ENCODE measurements at places on chromosomes 4 and X. TPM values are rescaled to one million over a fixed set of nuclear protein-coding genes. Genes with fewer than 3 reads are reported as not detected.
A peak's percentile ranks its signal among the peaks of the same experiment; 100 is the strongest.

GRCh38 chr4:186258216-186258811 lies 7.7 kb upstream of the F11 start:
- H3K4me1 ChIP-seq, result no peaks in the 10 kb centered on the region
- no peaks in the 10 kb centered on the region for H3K36me3 ChIP-seq
- no peak for DNase-seq

GRCh38 chr4:167688660-167689142 lies 403.6 kb upstream of the ANXA10 start:
- no peak overlapping the region for H3K27ac ChIP-seq
- H3K36me3 ChIP-seq, result no peaks in the 10 kb centered on the region
- H3K27me3 ChIP-seq, result no peaks in the 10 kb centered on the region
- DNase-seq, result no peak
- no peak overlapping the region for H3K4me3 ChIP-seq

Gene RASGEF1B
- total RNA-seq, result 7.8 TPM

Gene FDCSP
- total RNA-seq, result not detected

DNA sequence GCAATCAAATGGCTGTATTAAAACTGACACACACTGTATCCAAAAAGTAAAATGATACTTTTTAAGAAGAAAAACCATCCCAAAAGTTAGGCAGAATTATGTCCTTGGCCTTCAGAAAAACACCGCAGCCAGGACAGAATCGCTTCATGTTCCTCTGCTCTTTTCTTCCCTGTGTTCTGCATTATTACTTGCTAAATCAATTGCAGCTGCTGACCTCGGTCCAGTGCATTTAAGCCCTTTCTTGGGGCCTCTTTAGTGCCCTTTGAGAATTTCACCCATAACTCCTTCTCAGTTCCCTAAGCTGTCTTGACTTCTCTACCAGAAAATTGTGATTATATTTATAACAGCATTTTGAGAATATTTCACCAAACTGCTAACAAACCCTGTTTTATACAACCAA lies 696.9 kb downstream of the PCDH7 start:
- H3K4me1 ChIP-seq, result no peaks in the 10 kb centered on the region
- no peaks in the 10 kb centered on the region for H3K36me3 ChIP-seq
- H3K4me3 ChIP-seq, result no peak overlapping the region
- no peaks in the 10 kb centered on the region for H3K27me3 ChIP-seq

Gene HDX
- 2.3 TPM for total RNA-seq

DNA sequence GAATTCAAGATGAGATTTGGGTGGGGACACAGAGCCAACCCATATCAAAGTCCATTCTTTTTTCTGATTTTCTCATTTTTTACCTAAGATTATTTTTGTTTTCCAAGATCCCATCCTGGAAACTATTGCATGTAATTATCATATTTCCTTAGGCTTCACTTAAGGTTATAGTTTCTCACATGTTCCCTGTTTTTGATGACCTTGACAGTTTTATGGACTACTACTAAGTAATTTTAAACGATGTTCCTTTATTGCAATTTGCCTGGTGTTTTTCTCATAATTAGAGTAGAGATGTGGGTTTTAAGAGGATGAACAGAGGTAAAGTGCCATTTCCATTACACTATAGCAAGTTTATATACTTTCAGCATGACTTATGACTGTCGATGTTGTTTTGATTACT lies 795.1 kb downstream of the FAT4 start:
- H3K4me3 ChIP-seq, result no peak overlapping the region
- no peak for DNase-seq
- no peak overlapping the region for H3K27ac ChIP-seq

Gene SPANXA1
- not detected for total RNA-seq

GRCh38 chrX:27336466-27337091 lies 126.6 kb downstream of the PPP4R3C start:
- no peaks in the 10 kb centered on the region for H3K4me1 ChIP-seq
- DNase-seq, result peak; percentile 33
- H3K27me3 ChIP-seq, result no peaks in the 10 kb centered on the region
- H3K36me3 ChIP-seq, result no peaks in the 10 kb centered on the region

Gene TMEM35A
- 3.9 TPM for total RNA-seq

- H3K4me1 ChIP-seq, result no peaks in the 10 kb centered on the region
- no peak overlapping the region for H3K4me3 ChIP-seq
- no peaks in the 10 kb centered on the region for H3K27me3 ChIP-seq
- no peak for DNase-seq
- no peak overlapping the region for H3K27ac ChIP-seq
Measured at GRCh38 chrX:41935832-41936231, 12.5 kb upstream of the CASK start.

DNA sequence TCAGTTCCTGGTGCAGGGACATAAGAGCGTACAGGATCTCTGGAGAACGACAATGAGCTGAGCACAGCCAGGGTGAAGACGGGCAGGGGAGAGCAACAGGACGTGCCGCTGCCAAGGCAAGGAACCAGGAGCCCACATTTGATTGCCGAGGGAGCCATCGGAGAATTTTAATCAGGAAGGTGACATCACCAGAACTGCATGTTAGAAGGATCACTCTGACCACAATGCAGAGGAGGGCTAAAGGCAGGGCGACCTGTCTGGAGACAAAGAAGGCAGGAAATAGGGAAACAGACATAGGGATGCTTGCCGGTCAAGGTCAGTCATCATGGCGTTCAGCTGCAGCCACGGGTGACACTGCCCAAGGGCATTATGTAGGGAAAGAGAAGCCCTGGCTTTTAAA lies 81.4 kb downstream of the RBM47 start:
- H3K27ac ChIP-seq, result peak overlapping the region; percentile 84
- no peak overlapping the region for H3K4me3 ChIP-seq
- H3K27me3 ChIP-seq, result no peaks in the 10 kb centered on the region
- DNase-seq, result no peak
- H3K36me3 ChIP-seq, result no peaks in the 10 kb centered on the region
- H3K4me1 ChIP-seq, result peaks cover 14% of the 10 kb centered on the region

Gene PRDM8
- total RNA-seq, result 0.82 TPM

DNA sequence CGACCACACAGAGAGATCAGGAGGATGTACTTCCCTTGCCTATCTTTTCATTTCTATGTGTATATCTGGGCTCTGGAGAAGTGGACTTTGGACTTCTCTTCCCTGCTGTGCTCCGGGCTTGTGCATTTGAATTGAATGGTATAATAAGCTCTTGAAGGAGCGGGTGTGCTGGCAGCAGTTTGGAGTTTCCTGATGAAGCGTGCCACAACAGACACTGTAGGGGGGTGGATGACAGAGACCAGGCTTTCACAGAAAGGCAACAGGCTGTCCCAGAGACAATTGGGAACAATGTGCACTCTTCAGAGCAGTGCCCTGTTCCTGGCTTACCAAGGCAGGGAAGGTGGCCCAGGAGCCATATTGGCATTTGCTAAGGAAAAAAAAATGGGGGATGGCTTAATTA lies 170.1 kb downstream of the FRMPD4 start:
- no peaks in the 10 kb centered on the region for H3K36me3 ChIP-seq
- H3K4me1 ChIP-seq, result no peaks in the 10 kb centered on the region
- no peak for DNase-seq
- H3K27me3 ChIP-seq, result no peaks in the 10 kb centered on the region

Gene EFHC2
- total RNA-seq, result 0.57 TPM

Gene MAD2L1
- 35.9 TPM for total RNA-seq

DNA sequence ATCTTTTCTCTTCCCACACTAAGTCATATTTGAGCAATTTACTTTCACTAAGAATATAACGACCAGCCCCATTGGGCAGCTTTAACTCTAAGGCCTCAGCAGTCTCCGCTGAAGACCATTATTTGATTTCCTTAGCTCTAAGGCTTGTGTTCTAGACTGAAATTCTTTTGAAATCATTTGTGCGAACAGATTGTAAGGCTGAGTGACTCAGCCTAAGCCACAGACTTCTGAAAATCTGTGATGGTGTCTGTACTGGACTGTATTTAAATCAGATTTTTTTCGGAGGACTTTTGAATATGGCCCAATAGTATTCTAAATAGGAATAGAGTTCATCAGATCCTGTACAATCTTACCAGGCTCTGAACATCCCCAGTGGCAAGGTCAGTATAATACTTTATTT lies 150.3 kb upstream of the TECRL start:
- DNase-seq, result no peak
- no peaks in the 10 kb centered on the region for H3K27me3 ChIP-seq
- H3K4me3 ChIP-seq, result no peak overlapping the region
- no peaks in the 10 kb centered on the region for H3K36me3 ChIP-seq
- no peak overlapping the region for H3K27ac ChIP-seq
- no peaks in the 10 kb centered on the region for H3K4me1 ChIP-seq

Gene FAM236C
- total RNA-seq, result not detected

DNA sequence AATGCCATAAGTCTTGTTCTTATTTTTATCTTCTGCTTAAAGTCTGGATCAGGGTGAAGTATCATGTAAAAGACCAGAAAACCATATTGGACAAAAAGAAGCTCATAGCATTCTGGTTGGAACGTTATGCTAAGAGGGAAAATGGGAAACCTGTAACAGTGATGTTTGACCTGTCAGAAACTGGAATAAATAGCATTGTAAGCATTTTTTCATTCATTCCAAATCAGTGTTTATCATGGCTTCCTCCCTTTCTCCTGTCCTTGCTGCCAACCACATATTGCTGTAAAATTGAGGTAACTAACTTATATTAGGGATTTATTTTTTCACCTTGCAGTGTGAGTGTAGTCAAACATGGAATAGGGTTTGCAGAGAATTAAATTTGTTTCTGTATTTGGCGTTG lies 23.8 kb downstream of the MOSPD2 start:
- no peaks in the 10 kb centered on the region for H3K27me3 ChIP-seq
- no peak overlapping the region for H3K4me3 ChIP-seq
- DNase-seq, result no peak
- no peak overlapping the region for H3K27ac ChIP-seq
- no peaks in the 10 kb centered on the region for H3K4me1 ChIP-seq

DNA sequence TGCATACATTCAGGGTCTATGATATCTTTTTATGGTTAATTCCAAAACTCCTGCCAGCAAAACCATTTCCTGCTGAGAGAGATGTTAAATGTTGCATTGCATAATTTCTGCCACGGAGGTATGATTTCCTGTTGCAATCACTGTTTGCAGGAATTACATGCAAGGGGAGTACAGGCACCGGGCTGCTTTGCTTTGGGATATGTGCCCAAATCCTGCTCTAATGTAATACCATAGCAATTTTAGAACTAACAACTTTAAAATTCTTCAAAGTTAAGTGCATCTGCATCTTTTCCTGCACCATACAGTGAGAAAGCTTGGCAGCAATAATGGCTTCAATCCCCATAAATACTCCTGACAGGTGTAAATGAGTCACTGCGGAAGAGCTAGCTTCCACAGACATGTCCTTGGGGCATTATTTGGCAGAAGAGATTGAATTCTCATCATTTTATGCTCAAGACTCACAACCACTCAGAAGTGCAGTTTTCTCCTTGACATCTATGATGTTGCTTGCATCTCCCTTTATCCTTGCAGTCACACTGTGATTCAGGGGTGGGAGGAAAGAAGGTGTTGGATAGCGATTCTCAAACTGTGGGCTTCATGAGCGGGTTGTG lies 29.6 kb downstream of the TRIM2 start:
- no peaks in the 10 kb centered on the region for H3K27me3 ChIP-seq
- peak; percentile 38 for DNase-seq
- peak overlapping the region; percentile 66 for H3K27ac ChIP-seq
- no peaks in the 10 kb centered on the region for H3K36me3 ChIP-seq

GRCh38 chr4:77852892-77853495 lies 9.6 kb upstream of the MRPL1 start:
- no peak overlapping the region for H3K4me3 ChIP-seq
- no peaks in the 10 kb centered on the region for H3K36me3 ChIP-seq
- H3K27ac ChIP-seq, result peak overlapping the region; percentile 32
- DNase-seq, result peak; percentile 25
- H3K4me1 ChIP-seq, result no peaks in the 10 kb centered on the region

GRCh38 chr4:57854748-57855147 lies 744.6 kb upstream of the IGFBP7 start:
- no peaks in the 10 kb centered on the region for H3K4me1 ChIP-seq
- no peak overlapping the region for H3K27ac ChIP-seq
- H3K36me3 ChIP-seq, result no peaks in the 10 kb centered on the region
- H3K27me3 ChIP-seq, result no peaks in the 10 kb centered on the region
- DNase-seq, result no peak
- no peak overlapping the region for H3K4me3 ChIP-seq

DNA sequence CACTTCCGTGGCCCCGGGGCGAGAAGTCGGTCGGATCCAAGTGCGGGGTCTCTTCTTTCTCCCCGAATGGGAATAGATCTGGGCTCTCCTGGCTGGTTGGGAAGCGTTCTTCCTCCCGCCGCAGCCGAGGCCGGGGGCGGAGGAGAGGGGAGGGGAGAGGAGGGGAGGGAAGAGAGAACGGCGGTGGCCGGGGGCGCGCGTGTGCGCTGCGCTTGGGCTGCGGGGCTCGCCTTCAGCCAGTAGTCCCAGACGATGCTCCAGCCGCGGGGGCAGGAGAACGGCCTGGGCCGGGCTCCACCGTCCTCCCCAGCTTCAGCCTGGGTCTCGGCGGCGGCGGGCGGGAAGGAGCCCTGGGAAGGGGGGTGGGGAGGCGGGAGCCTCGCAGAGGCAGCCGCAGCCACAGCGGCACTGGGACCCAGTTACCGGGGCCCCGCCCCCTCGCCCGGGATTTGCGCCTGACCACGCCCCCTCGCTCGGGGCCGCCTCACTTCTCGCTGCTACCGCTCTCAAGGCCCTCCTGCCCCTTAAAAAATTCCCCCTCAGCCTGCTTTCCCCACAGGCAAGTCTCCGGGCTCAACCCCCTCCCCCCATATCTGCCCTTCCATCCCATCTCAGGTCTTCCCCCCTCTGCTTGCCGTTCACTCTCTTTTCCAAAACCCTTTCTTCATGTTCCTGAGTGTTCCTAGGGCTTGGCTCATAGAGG lies at the start of gene FGD1:
TSS of gene FGD1 (minus strand) at position 421 of the 703 bp plus-strand sequence. CDS start 802 bp downstream, outside the sequence.
- H3K4me1 ChIP-seq, result no peaks in the 10 kb centered on the region
- no peaks in the 10 kb centered on the region for H3K36me3 ChIP-seq
- H3K27ac ChIP-seq, result peak within 1 kb of the TSS; percentile 27
- H3K4me3 ChIP-seq, result peak within 1 kb of the TSS; percentile 50
- H3K27me3 ChIP-seq, result no peaks in the 10 kb centered on the region
- DNase-seq, result peak; percentile 75

Gene LRRC66
- 8.5 TPM for total RNA-seq

DNA sequence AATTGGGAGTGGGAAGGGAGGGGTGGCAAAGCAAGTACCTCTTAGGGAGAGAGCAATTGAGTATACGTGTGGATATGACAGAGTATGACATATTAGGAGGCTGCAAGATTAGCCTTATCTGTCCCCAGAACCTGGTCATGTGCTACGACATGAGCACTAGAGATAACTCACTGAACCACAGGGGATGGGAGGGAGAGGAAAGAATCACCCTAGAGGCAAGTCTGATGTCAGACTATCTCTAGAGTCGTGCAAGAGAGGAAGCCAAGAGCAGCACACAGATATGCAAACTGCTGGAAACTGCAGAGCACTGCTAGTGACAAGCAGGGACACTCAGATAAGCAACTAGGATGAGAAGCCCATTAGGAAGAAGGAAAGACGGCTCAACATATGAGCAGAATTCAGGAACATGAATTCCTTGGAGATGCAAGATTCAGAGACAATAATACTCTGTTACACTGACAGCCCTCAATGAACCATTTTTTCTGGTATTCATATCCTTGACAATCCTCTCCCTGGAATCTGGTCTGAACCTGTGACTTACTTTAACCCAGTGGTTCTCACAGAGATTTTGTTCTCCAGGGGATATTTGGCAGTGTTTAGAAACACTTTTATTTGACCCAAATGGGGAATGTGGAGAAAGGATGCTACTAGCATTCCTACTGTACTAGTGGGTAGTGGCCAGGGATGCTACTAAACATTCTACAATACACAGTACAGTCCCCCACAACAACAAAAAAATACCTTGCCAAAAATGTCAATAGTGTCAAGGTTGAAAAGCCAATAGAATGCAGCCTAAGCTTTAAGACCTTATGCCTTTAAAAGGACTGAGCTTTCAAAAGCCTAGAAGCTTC lies 84.0 kb upstream of the BMP2K start:
- no peaks in the 10 kb centered on the region for H3K36me3 ChIP-seq
- DNase-seq, result no peak
- H3K27ac ChIP-seq, result no peak overlapping the region
- no peaks in the 10 kb centered on the region for H3K4me1 ChIP-seq
- no peak overlapping the region for H3K4me3 ChIP-seq

Gene MAGEH1
- 5.3 TPM for total RNA-seq

Gene NXF3
- 0.40 TPM for total RNA-seq

Measured in colonic mucosa (tissue), 4 donors.